NCI-H1105 (cell line): ENCODE measurements at places on chromosomes 12 and 14.
A peak's percentile ranks its signal among the peaks of the same experiment; 100 is the strongest.

DNA sequence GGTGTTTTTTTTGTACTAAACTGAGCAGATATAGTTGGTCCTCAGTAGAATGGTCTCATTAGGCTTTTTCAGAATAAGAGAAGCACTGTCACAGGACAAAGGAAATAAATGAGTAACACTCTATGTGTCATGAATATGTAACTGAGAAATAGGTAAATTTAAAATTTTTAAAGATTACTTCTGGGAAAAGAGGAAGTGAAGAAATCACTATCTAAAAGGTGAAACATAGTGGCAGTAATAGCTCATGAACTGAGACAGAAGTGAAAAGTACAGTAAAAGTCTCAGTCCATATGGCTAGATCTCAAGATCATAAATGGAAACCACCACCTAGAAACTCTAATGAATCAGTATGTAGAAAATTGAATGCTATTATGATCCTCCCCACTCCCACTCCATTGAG is 89.3 kb upstream of the TTC7B start:
- DNase-seq = no peak

DNA sequence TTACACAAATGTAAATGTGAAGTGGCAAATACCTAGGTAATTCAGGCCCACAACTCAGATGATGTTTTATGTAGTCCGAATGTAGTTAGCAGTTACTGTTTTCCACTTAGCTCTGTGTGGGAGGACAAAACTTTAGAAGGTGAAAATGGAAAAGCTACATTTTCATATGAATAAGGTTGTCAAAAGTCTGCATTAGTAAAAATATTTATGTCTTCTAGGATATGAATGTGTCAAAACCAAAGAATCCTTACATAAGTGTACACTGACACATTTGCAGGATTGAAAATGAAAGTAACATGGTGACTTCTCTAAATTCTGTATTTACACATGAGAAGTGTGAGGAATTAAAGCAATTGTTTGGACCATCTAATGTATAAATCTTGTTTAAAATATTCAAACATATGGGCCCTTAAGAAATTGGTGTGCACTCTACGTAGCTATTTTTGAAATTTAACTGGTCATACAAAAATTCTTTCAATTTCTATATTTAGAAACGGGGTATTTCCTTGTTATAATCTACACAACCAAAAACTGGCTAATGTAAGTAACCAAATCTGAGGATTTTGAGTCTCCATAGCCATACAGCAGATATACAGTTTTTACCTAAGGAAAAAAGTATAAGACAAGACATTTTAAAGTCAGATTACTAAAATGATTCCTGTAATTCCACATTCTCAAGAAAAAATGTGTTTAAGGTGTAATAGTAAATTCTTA is 5.4 kb downstream of the CDKN1B start:
- peak; percentile 35 for DNase-seq

DNA sequence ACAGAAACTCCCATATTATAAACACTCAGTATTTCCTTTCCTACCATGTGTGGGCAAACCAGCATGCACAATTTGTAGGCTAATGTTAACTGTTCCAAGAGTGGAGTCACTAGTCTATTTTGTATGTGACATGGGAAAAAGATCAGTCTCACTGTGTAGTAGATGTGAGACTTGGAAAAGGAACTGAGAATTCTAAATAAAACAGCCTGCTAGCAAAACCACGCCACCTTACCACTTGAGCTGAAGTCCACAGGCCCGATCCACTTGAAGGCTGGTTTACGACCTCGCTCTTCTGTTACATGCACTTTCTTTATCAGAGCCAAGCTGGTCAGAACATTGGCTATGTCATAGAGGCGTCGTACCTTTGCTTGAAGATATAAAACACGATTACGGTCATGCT is 22.5 kb downstream of the E2F7 start:
- DNase-seq = no peak

DNA sequence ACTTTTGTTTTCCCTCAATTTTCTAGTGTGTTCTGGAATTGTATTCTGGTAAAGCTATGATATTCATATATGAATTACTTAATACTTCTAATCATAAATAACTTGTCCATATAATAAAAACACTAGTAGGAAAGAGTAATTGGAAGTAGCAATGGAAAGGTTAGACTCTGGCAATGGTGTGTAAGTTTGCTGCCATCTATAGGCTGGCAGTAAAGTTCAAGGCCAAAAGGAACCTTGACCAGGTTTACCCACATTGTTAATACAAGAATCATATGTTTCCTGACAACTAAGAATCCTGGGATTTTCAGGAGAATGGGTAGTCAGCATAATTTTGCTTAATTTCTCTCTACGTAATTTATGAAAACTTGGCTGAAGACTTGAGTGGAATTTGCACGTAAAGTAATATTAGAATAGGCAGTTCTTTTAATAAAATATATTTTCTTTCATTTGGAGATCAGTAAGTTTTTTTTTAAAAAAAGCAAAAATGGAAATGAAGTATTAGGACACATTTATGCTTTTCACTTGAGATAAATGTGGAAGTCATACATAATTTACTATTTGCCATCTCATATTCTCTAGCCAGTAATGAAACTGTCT is 926.7 kb downstream of the GALC start:
- DNase-seq = no peak

DNA sequence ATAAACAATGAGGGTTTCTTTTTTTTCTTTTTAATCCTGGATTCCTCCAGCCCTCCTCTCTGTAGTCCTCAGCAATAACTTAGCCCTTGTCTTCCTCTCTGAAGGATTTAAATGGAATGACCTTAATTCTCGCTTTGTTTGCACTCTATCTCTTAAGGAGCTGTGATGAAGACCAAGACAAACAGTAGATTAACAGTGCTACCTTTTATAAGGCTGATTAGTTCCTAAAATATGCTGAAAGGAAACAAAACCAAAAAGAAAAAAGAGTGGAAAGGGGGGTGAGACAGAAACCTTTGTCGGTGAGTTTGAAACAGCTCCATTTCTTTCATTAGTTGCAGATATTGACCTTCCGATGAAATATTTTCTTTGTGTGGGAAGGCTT is 38.7 kb upstream of the PTCSC3 start:
- DNase-seq = no peak

DNA sequence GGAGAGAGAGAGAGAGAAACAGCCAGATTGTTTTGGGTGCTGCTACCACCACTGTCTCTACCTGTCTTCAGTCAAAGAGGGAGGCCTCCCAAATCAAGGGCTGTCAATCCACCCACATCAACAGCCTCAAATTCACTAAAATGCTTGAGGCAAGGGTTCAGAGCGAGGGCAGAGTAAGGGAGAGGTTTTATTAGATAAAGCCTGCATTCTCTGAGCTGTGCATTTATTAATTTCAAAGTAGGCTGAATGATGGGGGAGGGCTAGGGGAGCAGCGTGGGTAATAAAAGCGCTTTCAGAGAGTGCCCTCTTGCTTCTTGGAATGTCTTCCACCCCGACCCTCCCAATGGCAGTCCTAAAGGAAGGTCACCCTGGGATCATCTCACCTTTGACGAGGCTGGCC is 636.5 kb upstream of the TBX3 start:
- DNase-seq = no peak

GRCh38 chr14:104758981-104759969 is 6.3 kb downstream of the SIVA1 start:
- DNase-seq = no peak
